ENCODE measurements at places on chromosomes 7 and 10.
A peak's percentile ranks its signal among the peaks of the same experiment; 100 is the strongest.

GRCh38 chr10:21130108-21130507 lies 233.0 kb upstream of the NEBL start:
- DNase-seq: no peak

DNA sequence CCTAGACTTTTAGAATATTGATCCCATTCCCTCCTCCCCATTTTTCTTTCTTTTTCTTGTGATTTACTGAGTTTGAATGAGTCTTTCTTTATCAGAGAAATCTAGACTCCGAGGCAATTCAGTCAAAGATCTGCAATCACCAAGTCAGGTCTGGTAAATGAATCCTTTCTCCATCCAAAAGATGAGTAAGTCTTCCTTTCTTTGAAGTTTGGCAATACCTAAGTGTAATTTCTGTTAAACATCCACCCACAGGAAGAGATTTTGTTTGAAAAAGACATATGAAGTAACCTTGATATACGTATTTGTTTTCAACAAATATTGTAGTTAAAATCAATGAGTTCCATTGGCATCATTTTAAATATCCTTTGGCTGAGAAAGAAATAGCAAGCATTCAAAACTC lies 58.3 kb downstream of the SLC39A12 start:
- no peak for DNase-seq

DNA sequence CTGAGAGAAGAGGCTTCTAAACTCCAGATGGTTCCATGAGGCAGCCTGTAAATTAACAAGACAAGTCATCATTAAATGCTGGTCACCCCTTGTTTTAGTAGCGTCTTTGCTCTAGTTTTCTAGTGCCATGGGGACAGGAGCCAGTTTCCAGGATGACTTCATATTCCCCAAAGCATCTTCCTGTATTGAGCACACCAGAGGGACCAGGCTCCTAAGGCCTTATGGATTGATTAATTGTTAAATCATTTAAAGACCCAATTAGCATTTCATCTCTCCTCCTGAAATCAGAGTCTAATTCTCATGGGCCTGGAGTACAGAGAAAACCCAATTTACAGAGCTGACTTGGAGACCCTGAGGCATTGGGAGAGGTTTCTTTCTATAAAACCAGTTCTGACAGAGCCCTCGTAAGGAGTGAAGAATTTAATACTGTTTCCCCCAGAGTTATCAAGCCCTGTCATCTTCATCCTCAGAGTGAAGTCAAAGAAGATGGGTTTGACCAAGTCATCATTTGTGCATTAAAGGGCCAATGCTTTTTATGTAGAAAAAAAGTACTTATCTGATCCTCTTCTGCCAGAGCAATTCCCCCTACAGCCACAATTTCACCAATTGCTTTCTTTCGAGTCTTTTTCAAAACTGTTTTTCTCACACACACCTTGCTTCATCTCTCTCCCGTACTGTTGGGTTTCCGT lies 678.7 kb downstream of the SDK1 start:
- no peak for DNase-seq

DNA sequence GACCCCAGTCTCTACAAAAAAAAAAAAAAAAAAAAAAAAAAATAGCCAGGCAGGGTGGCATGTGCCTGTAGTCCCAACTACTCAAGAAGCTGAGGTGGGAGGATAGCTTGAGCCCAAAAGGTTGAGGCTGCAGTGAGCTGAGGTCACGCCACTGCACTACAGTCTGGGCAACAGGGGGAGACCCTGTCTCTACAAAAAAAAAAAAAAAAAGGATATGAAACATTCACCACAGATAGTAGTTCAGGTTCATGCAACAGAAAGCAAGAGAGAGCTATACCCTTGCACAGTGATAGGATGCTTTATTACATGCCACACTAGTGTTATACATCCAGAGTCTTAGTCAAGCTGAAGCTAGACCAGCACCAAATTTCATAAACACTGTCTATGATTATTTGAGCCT lies 148.4 kb upstream of the KAT6B start:
- no peak for DNase-seq

GRCh38 chr10:58700591-58700990 lies 187.9 kb downstream of the BICC1 start:
- no peak for DNase-seq

DNA sequence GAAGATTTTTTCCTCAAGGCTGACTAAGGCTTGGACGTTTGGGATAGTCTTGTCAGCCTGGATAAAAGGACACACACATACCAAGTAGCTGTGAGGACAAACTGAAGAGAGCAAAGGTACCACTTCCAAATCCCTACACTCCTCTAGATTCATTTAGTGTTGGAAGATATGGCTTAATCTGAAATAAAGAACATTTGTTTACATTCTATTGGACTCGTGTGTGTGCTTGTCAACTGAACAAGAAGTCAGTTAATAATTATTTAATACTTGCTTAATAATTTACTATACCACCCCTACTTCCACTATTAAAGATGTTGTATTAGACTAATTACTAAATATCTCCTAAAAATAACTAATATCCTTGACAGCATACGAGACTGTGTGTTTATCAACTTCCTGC lies 23.3 kb upstream of the DYNC1I1 start:
- DNase-seq: no peak

GRCh38 chr10:131075218-131075770 lies 236.2 kb downstream of the TCERG1L start:
- no peak for DNase-seq

- DNase-seq: peak; percentile 53
These were observed 85.5 kb downstream of the CUX1 start for GRCh38 chr7:101902680-101903514.

GRCh38 chr10:4693967-4694366 lies 132.0 kb upstream of the AKR1E2 start:
- no peak for DNase-seq

- DNase-seq: peak; percentile 31
These were observed 68.9 kb upstream of the CCDC71L start for GRCh38 chr7:106729720-106730385.

DNA sequence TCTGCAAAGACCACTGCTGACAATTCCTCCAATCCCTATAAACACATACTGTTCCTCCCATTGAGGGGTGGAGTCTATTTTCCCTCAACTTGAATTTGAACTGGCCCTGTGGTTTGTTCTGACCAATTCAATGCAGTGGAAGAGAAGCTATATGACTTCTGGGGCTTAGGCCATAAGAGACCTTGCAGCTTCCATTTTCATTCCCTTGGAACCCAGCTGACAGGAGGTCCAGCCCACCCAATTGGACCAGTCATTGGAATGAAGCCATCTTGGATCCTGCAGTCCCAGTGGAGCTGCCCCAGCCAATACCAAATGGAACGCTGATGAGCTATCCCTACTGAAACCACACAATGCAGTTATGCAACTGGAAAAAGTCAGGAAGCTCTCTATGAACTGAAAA lies 8.9 kb upstream of the TMED4 start:
- DNase-seq: no peak

- DNase-seq: no peak
These were observed 698.8 kb upstream of the CELF2 start for GRCh38 chr10:10318856-10319255.

DNA sequence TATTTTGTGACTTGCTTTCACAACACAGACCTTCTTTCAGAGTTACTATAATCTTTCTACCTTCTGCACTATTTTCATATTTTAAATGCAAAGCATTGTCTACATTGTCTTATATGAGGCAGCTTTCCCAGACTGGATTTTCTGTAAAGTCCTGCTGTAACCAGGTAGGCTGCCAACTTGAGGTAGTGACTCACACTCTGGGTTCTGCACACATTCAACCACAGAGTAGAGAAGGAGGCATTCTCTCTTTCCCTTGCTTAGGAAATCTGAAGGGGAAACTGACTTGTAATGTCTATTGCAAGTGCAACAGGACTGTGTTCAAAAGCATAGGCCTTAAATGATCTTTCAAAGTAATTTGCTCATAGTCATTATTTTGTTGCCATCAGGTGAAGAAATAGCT lies 461.4 kb downstream of the GRM8 start:
- no peak for DNase-seq

DNA sequence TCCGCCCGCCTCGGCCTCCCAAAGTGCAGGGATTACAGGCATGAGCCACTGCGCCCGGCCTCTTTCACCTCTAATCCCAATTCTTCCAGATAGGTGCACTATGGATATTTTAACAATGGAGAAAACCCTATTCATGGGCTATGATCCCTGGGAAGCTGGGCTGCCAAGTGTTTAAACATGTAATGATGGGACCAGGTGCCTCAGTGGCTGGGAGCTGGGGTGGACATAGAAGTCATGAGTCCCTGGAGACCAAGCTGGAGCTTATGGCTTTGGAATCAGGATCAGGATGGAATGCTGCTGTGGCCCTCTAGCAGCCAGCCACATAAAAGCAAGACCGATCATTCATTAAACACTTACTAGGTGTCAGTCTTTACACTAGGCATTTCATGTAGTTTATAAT lies 41.8 kb upstream of the IGFBP3 start:
- no peak for DNase-seq

DNA sequence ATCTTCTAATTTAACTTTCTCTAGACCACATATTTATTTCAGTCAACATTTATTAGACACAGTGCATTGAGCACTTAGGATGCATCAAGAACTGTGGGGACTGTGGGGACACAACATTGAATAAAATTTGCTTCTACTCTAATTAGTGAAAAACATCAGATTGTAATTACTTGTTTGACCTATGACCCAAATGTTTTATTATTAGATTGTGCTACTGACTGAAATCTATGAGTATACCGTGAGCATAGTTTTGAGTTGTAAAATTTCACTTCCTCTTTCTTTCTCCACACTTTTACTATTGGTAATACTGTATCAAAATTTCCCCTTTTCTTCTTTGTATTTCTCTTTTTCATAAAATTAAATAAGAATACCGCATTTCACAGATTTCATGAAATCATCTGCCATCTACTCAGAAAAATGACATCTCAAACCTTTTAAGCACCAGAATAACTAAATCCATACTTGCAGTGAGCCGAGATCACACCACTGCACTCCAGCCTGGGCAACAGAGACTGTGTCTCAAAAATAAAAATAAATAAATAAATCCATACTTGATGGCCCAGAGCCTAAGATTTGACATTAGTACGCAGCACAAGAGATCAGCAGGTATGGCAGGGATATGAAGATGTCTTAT lies 25.4 kb upstream of the INPP5F start:
- no peak for DNase-seq

DNA sequence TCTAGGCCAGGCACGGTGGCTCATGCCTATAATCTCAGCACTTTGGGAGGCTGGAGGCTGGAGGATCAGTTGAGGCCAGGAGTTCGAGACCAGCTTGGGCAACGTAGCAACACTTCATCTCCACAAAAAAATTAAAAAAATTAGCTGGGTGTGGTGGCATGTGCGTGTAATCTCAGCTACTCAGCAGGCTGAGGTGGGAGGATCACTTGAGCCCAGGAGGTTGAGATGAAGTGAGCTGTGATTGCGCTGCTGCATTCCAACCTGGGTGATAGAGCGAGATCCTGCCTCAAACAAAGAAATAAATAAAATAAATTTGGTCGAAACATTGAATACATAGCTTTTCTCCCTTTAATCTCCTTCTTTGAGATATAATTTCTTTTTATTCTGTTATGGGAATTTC lies 80.6 kb upstream of the ITGB1 start:
- no peak for DNase-seq

- no peak for DNase-seq
These were observed 26.3 kb downstream of the FAM107B start for GRCh38 chr10:14748441-14748840.

- DNase-seq: peak; percentile 80
These were observed 174.7 kb upstream of the GRB10 start for GRCh38 chr7:50957431-50957830.

GRCh38 chr10:71307469-71308085 lies 11.5 kb upstream of the SLC29A3 start:
- DNase-seq: no peak

DNA sequence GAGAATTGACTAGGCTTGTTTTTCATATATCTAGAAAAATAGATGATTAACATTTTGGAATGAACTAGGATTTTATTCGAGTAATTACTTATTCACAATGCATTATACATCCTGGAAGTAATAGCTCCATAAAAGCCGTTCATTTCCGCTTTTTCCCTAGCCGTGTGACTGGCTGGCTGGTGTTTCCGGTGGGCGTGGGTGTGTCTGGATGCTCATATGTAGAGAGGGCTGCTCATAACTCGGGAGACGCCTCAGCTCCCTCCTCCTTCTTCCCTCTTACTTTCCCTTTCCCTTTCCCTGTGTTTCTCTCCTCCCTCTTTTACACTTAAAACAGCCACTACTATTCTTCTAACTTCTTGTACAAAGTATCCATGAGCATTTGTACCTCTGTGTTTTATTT lies 187.7 kb upstream of the VSTM2A start:
- DNase-seq: no peak

DNA sequence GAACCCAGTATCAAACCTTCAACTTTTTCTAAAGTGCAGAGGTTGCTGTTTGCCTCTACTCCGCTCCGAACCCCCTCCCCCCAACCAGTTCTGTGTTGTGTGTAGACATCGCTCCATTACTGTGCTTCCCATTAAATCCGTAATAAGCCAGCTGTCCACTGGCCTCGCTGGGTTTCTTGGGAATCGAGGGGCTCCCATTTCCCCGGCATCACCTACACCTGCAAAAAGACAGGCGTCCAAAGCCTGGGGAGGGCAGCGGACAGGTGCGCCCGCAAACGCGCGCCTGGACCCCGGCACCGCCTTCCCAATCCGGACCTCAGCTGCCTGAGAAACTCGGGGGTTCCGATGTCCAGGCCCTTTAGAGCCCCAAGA lies 631 bp downstream of the RTKN2 start:
- DNase-seq: no peak

DNA sequence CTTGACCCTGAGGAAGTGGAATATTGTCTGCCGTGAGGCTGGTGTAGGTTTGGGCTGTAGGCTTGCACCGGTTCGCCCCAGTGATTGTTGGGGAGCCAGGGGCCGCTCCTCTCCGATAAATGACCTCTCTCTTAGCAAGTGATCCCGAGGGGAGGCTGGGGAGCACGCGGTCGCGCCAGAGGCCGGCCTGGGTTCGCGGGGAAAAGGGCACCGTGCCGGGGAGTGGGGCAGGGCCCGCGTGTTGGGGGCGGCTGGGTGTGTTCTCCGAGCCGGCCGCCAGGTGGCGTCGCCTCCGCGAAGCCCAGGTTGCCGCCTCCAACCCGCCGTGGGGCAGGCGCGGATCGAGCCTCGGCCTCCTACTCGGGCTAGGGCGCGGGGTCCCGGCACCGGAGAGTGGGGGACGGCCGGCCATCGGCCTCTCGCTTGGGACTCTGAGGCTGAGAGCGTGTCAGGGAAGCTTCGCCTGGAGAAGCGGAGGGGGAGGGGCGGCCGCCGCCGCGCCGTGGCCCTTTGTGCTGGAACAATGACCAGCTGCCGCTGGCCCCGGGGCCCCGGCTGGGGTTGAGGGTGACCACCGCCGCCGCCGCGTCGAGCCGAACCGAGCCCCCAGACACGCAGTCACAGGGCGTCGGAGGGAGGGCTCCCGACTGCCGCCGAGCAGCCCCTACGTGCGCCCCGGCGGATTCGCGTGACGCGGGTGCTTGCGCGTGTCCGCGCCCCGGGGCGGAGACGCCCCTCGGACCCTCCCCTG lies 442 bp upstream of the LZTS2 start:
- peak; percentile 75 for DNase-seq

DNA sequence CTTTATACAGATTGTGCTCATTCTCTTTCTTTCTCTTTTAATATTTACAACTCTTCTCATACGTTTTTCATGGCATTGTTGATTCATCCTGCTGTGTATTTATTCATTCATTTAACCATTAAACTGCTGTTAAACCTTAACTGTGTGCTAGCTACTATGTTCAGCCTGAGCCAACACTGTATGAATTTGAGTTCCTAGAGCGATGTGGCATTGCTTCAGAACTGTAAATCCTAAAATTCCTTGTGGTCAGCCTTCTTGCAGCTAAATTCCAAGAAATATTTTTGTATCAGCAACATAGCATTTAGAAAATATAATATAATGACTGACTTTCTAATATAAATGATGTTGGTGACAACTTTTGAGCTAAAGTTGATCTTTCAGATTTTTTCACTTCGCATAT lies 184.7 kb upstream of the FZD1 start:
- DNase-seq: no peak

Data from endothelial cell of umbilical vein (primary cell).